Brain (organoid and tissue), 16 donors: ENCODE measurements at places on chromosomes 12 and 14. TPM values are rescaled to one million over a fixed set of nuclear protein-coding genes. Genes with fewer than 3 reads are reported as not detected.
A peak's percentile ranks its signal among the peaks of the same experiment; 100 is the strongest.

- DNase-seq = peak; percentile 90
Measured at GRCh38 chr12:22656831-22657230, 31.9 kb downstream of the ETNK1 start.

DNA sequence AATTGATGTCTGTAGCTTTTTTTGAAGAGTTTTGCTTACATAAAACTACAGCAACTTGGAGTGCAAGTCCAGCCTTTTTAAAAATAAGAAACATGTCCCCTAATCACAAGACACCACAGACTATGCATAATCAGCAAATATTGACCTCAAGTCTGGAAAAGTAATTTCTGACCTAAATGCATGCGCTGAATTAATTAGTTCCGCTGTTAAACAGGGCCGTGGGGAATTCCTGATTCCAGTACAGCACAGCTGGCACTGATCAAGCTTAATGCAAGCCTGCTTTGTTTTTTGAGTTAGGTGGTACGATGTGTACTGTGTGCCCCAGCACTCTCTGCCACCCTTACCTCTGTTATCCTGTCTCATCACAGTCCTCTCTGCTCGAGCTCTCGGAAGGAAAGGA is 9.2 kb downstream of the MLH3 start:
- DNase-seq = no peak

- no peak for DNase-seq
Measured at GRCh38 chr12:15919418-15919817, 8.3 kb downstream of the DERA start.

The KLRG1 gene
- 4.1 TPM for polyA plus RNA-seq

- peak; percentile 57 for DNase-seq
Measured at GRCh38 chr14:104694475-104694950, 5.1 kb downstream of the INF2 start.

The SLC8A3 gene
- polyA plus RNA-seq = 2.3 TPM

- DNase-seq = no peak
Measured at GRCh38 chr14:77529213-77529612, 30.6 kb upstream of the ISM2 start.

The PRKD1 gene
- polyA plus RNA-seq = 10.4 TPM

GRCh38 chr14:61652526-61653262 is 42.6 kb upstream of the HIF1A start:
- DNase-seq = no peak

The HOXC13 gene
- polyA plus RNA-seq = not detected

The TMEM253 gene
- polyA plus RNA-seq = 0.29 TPM

The CD4 gene
- 13.7 TPM for polyA plus RNA-seq

- no peak for DNase-seq
Measured at GRCh38 chr12:69922999-69923398, 98.0 kb downstream of the MYRFL start.

DNA sequence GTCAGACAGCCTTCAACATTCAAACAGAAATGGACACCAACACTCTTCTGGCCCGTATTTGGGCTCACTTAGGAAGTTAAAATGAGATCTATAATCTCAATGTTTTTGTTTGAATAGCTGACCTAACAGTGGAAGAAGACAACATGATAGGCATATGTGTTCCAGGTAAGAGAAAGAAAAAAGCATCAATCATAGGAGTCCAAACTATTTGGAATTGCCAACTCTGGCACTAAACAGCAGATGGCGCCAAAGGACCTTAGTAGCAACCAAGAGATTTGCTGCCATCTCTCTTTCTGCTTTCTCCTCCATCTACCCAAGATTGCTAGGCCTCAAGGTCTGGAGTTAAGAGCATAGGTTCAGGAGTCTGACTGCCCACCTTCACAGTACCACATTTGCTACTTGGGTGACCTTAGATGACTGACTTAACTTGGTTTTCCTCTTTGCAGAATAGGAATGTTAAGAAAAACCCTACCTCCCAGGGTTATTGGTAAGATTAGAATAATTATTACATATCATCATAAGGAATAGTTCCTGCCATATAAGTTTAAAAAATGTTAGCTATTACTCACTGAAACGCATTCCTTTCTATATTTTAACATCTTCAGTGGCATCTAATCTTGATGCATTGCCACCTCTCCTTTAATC is 30.2 kb downstream of the PEX5 start:
- DNase-seq = peak; percentile 89

The RERGL gene
- 1.6 TPM for polyA plus RNA-seq

The PSEN1 gene
- polyA plus RNA-seq = 58.5 TPM

The RAB15 gene
- polyA plus RNA-seq = 28.0 TPM
